ENCODE measurements at places on chromosomes 3 and 15. TPM values are rescaled to one million over a fixed set of nuclear protein-coding genes. Genes with fewer than 3 reads are reported as not detected.
A peak's percentile ranks its signal among the peaks of the same experiment; 100 is the strongest.

Gene SATB1
- 141 TPM for total RNA-seq

Gene CATSPER2
- total RNA-seq = 3.2 TPM

Gene STRA6
- total RNA-seq = under 0.01 TPM

Gene PLD1
- total RNA-seq = 4.8 TPM

Gene SNX4
- total RNA-seq = 15.1 TPM

Gene SLC22A13
- total RNA-seq = 0.27 TPM

Gene HHLA2
- not detected for total RNA-seq

Gene PLS1
- 2.4 TPM for total RNA-seq

Gene ATP13A4
- 0.27 TPM for total RNA-seq

Gene HMCES
- 33.4 TPM for total RNA-seq

Gene GUCA1C
- total RNA-seq = not detected

Gene SLC27A2
- 49.8 TPM for total RNA-seq

Gene RARRES1
- 0.81 TPM for total RNA-seq

Gene PLCL2
- 21.5 TPM for total RNA-seq

Gene MESP1
- 1.3 TPM for total RNA-seq

Gene PLXNA1
- total RNA-seq = 0.81 TPM

Gene FBXW12
- under 0.01 TPM for total RNA-seq

Gene SMAD6
- total RNA-seq = 3.2 TPM

GRCh38 chr3:172119266-172119969 lies 80.0 kb downstream of the FNDC3B start:
- no peak for DNase-seq

- no peak for DNase-seq
Observed at GRCh38 chr3:53768478-53769459, 77.5 kb downstream of the CHDH start.

DNA sequence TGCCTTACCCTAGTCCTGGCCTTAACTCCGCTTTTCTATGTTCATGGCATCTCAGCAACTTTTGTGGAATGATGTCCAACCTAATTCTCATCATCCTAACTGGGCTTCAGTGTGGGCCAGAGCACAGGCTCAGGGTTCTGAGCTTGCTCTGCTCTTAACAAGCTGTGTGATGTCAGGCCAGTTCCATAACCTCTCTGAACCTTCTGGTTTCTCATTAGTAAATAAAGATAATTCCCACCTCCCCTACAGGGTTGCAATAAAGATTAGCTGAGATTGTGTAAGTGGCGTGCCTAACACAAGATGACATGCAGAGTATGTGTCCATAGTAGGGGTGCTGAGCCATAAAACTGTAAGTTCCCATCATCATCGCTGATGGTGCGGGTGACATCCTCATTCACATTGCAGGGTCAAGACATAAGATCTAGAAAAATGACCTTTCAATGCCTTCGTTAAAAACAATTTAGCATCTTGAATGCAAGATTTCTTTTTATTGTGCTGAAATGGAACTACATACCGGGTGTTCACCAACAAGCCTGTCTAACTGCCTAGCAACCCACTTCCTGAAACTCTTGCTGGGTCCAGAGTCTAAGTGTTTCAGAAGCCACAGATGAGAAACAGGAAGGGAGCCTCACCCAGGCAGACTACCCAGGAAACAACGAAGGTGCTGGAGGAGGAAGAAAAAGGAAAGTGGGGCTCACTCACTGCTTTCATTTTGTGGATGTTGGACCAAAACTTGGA lies 36.2 kb downstream of the CDCP1 start:
- peak; percentile 83 for DNase-seq

DNA sequence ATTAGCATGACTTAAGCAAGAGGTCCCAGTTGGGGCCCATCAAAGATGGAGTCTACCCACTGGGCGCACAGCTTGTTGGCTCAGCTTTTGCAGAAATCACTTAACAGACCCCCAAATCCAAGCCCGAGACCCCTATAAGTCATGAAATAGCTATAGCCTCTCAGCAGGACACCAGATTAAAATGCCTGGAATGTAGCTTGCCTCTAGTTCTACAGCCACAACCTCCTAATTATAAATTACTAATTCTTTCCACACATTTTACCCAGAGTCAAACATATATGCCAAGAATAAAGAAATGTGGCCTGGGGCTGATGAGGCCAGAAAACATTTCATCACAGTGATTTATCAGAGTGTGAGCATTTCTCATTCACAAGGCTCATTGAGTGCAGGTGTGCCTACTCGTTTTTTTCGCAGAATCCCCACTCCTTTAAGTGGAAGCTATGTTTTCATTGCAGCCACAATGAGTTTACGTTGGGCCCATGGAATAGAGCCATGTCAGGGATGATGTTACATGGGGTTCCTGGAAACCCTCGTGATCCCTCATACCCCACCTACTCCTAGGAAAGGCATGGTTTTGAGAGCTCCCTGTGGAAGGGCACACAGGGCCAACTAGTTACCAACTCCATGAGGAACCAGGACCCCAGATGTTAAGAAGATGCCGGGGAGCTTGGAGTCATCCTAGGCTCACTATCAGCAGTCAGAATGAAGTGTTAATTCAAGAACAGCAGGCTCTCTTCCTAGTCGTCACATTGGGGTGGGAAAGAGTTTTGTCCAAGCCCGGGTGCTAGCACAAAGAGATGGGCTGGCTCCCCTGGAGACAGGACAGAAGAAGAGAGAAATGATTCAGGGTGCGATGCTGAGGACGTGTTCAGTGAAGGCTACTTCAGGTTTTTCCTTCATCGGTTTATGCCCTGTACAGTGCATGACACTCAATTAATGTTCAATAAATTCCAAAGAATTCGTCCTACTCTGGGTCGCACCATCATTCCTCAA lies 90.2 kb upstream of the ABHD17C start:
- no peak for DNase-seq

- DNase-seq = no peak
Observed at GRCh38 chr15:80012060-80012726, 41.2 kb upstream of the BCL2A1 start.

- DNase-seq = no peak
Observed at GRCh38 chr3:123071581-123071980, 4.8 kb downstream of the PDIA5 start.

- peak; percentile 88 for DNase-seq
Observed at GRCh38 chr15:92095693-92096092, 242.2 kb downstream of the SLCO3A1 start.

- DNase-seq = no peak
Observed at GRCh38 chr3:141052201-141053069, 1.3 kb downstream of the SPSB4 start.

GRCh38 chr15:38696109-38696727 lies 131.6 kb upstream of the RASGRP1 start:
- DNase-seq = no peak

- DNase-seq = no peak
Observed at GRCh38 chr3:141366285-141367037, 1.8 kb upstream of the ZBTB38 start.

DNA sequence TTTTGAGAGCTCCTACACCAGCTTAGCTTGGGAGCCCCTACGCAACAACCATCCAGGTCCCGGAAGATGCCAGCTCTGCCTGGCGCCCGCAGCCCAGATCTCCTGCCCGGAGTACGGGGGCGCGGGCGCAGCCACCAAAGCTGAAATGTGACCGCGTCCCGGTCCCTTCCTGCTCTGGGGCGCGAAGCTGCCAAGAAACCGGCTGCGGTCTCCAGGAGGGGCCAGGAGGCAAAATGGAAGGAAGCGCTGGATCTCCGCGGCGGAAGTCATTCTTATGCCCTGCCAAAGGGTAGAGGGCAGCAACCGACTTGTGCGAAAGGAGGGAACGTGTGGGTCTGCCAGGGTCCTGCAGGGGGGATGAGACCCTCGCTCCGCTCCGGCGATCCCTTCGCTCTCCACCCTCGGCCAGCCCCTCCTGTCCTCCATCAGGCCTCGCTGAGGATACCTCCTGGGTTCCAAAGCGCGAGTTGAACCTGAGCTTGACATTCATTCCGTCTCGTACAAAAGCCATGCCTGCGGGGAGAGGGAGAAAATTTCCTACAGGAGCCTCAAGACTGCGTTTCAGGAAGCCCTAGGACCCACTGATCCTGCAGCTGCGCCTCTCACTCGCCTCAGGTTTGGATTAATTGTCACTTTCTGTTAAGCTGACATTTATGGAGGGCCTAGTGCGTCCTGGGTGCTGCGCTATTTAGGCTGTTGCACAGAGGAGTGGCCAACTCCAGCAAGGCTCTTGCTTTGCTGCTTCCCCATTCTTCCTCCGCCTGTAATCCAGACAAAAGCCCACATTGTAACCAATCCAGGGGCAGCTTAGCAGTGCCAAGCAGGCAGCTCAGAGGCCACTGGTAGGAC lies 98.3 kb upstream of the VGLL3 start:
- peak; percentile 83 for DNase-seq

DNA sequence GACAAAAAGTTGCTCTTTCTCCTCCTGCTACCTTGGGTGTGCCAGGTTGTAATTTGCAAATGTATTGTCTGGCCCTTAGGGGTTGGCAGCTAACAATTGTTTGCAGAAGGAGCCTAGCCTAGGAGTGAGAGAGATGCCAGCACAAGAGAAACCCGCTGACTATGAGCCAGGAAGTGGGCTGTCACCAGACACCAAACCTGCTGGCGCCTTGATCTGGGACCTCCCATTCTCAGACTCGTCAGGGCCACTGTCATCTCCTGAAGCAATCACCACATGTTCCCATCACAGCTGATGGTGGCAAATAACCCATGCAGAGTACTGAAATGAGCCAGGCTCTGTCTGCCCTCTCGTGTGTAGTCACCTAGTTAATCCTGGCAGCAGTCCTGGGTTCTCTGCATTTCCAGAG lies 406.4 kb upstream of the NPAP1 start:
- no peak for DNase-seq

GRCh38 chr3:141875374-141875892 lies 1.0 kb upstream of the ATP1B3 start:
- peak; percentile 92 for DNase-seq

DNA sequence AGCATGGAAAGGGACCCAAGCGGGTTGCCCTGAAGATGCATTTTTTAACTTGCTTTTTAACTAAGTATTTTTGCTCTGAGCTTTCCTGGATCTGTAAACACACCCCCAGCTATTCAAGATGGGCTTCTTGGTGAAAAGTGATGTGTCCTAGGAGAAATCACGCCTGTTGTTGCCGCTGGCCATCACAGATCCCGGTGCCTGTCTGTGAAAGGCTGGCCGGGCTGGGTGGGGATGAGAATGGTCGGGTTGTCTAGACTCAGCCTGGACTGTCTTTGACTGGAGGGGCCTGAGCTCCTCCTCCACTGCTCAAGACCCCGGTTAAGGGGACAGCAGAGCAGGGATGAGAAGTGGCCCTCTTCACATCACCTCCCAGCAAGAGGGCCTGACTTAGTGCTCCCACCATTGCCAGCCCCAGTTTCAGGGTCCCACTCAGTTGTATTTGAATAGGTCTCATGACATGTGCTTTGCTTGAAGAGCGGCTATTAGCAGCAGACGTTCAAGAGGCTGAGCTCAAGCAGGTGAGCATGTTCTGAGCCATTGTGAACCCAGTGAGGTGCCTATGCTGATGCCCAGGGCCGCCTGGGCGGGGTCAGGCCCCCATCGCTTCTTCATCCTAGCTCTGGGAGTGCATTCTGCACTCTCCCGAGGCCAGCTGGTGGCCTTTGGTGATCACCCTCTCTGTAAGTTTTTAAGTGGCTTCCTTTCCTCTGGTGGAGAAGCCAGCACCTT lies 79.9 kb downstream of the IGF1R start:
- no peak for DNase-seq

- DNase-seq = no peak
Observed at GRCh38 chr3:10848261-10848660, 32.2 kb downstream of the SLC6A11 start.

DNA sequence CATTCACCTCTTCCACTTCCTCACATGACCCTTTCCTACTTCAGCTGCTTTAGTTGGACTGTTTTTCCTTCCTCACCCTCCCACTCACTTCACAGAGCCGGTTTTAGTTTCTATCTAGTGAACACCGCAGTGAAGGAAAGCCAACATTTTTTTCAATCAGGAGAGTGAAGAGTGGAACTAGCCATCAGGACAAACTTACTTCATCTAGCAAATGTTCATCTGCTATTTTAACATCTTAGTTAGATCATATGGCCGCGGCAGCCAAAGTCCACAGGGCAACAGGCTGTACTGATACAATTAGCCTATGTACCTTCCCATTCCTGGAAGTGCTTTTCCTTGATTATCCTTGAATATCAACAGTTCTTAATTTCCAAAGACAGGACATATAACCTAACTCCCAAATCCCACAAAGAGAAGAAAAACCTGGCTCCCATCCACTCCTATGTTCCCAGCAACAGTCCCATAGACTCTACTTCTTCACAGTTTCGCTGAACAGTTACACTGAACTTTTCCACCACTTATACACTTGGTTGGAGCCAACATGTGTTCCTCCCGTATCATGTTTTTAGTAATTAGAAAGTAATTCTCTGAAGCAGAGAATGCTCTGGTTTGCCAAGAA lies 456.2 kb upstream of the THBS1 start:
- DNase-seq = no peak

DNA sequence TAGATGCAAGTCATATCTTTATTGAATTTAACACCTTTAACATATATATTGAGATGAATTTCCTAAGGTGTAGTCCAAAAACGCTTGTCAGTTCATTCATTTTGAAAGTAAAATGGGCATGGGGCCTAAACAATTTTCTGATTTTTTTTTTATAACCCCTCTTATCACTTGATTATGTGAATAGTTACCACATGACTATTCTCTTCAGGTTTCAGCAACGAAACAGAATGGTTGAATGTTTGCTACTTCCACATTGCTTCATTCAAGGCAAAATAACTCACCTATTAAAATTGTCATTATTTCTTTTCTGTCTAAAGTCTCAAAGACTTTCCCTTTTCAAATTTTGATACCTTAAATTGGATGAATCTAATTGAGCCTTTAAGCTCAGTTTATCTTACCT lies 96.4 kb downstream of the MBNL1 start:
- no peak for DNase-seq

DNA sequence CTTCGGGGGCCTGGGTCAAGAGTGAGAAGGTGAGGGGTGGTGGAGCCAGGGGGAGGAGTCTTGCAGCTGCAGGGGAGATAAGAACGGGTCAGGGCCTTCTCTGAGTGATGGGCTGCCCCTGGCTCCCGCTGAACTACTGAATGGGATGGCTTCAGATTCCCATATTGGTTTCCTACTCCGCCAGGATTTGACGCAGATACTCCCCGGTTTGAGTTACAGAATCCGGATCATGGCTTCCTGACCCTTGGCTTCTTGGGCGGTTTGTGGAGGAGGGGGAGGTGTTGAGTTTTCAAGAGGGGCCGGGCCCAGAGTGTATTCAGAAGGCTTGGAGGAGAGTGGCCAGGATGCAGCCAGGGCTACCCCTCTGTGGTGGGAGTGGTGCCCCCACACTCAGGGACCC lies 119.9 kb upstream of the ATP2B2 start:
- no peak for DNase-seq

- DNase-seq = no peak
Observed at GRCh38 chr3:83076041-83076440, 1314.6 kb upstream of the GBE1 start.

- DNase-seq = no peak
Observed at GRCh38 chr15:27743638-27744037, 355.5 kb downstream of the OCA2 start.

All from hematopoietic multipotent progenitor cell (in vitro differentiated cells).